ENCODE measurements at places on chromosomes 5 and 9. TPM values are rescaled to one million over a fixed set of nuclear protein-coding genes. Genes with fewer than 3 reads are reported as not detected.

ADAMTS2 gene
- not detected for polyA plus RNA-seq

FOXD4L3 gene
- not detected for polyA plus RNA-seq

TERT gene
- polyA plus RNA-seq, result 4.5 TPM

TUSC1 gene
- polyA plus RNA-seq, result not detected

C7 gene
- not detected for polyA plus RNA-seq

ADAMTS16 gene
- not detected for polyA plus RNA-seq

PCDHB10 gene
- not detected for polyA plus RNA-seq

NR6A1 gene
- 16.6 TPM for polyA plus RNA-seq

SLC6A19 gene
- 1.1 TPM for polyA plus RNA-seq

CMYA5 gene
- 0.16 TPM for polyA plus RNA-seq

PCAT7 gene
- not detected for polyA plus RNA-seq

INSL6 gene
- not detected for polyA plus RNA-seq

RABEPK gene
- polyA plus RNA-seq, result 52.8 TPM

FGF10 gene
- not detected for polyA plus RNA-seq

CIZ1 gene
- polyA plus RNA-seq, result 175 TPM

F12 gene
- polyA plus RNA-seq, result 14.3 TPM

FOXD4 gene
- 0.81 TPM for polyA plus RNA-seq

BAAT gene
- polyA plus RNA-seq, result 0.88 TPM

IFNA13 gene
- not detected for polyA plus RNA-seq

C9 gene
- polyA plus RNA-seq, result not detected

GRPEL2 gene
- 26.4 TPM for polyA plus RNA-seq

CDO1 gene
- not detected for polyA plus RNA-seq

PCDHA6 gene
- polyA plus RNA-seq, result not detected

TRIM7 gene
- 12.4 TPM for polyA plus RNA-seq

SPINK6 gene
- not detected for polyA plus RNA-seq

UGCG gene
- polyA plus RNA-seq, result 24.3 TPM

MSX2 gene
- polyA plus RNA-seq, result not detected

PFN3 gene
- not detected for polyA plus RNA-seq

PDE6A gene
- not detected for polyA plus RNA-seq

PCDHB5 gene
- polyA plus RNA-seq, result not detected

MAMDC4 gene
- polyA plus RNA-seq, result 10.8 TPM

PCDHA1 gene
- polyA plus RNA-seq, result not detected

FBXL7 gene
- polyA plus RNA-seq, result 0.08 TPM

CRB2 gene
- polyA plus RNA-seq, result 0.43 TPM
